Stimulated activated naive CD4-positive, alpha-beta T cell treated with Interleukin-2 at 50 U/mL for 16 hours (primary cell): ENCODE measurements at places on chromosomes 6 and 20.

DNA sequence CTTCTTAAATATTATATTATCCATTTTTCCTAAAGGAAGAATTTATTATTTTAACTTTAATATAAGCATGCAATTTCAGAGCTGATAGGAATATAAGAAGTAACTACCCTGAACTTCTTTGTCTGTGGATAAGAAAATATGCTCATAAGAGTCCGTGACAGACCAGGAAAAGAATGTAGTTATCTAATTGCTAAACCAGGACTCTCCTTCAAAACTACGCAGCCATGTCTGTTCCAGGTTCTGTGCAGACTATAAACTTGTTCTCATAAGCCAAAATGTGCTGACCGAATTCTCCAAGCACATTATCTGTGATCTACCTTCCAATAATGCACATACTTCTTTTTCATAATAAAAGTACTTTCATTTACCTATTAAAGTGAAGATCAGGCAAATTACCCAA, 116.5 kb downstream of the TRDN start:
- no peak for DNase-seq

- no peak for DNase-seq
These were observed 178.0 kb downstream of the BMP7 start for GRCh38 chr20:57088436-57088835.

DNA sequence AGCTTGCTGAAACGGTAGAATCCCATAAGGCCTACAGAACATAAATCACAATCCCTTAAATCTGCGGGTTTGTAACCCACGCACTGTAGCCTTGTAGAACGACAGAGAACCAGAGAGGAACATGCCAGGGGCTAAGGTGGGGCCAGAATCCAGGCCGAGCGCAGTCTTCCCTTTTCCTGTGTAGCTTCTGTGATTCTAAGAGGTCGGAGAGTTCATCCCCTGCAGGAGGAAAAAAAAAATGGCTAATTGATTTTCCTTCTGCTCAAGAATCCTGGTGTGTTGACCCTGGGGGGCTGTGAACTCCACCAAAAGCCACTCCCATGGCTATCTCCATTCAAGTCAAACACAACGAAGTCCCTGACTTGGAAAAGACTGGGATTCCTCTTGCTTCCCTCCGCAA, 96.3 kb downstream of the SPTLC3 start:
- DNase-seq = no peak

DNA sequence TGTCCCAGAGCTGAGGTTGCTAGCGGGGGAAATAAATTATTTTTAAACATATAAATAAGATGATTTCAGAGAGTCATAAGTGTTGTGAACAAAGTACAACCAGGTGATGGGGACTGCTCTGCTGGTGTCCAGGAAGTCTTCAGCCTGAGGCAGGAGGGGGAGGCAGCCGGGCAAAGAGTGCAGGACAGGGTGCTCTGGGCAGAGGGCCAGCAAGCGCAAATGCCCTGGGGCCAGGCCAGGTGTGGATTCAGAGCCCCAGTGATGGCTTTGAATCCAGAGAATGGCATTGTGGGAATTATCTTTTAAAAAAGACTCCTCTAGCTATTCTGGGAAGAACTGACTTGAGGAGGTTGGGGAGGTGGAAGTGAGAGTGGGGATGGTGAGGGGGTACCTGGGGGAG, 1.6 kb downstream of the CLPSL1 start:
- DNase-seq = no peak

- no peak for DNase-seq
These were observed 45.8 kb upstream of the FAM184A start for GRCh38 chr6:119124079-119124824.

DNA sequence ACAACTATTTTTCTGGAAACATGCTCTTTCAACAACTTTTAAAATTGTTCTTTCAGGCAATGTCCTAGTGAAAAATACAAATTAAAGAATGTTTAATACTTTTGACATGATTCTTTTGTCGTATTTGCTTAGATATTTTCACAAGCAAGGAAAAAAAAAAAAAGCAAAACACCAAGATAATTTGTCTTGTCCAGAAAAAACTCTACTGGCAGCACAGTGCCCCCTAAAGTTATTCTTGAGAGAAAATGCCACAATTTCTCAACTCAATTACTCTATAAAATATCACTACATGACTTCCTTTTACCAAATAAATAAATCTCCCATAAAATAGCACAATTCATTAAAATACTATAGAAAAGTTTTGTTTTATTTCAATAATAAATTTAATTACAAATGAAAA, 652.5 kb upstream of the EPHA7 start:
- no peak for DNase-seq

- DNase-seq = no peak
These were observed 13.3 kb downstream of the RALGAPA2 start for GRCh38 chr20:20699144-20699543.

GRCh38 chr20:51346686-51347485, 195.6 kb downstream of the NFATC2 start:
- DNase-seq = no peak

DNA sequence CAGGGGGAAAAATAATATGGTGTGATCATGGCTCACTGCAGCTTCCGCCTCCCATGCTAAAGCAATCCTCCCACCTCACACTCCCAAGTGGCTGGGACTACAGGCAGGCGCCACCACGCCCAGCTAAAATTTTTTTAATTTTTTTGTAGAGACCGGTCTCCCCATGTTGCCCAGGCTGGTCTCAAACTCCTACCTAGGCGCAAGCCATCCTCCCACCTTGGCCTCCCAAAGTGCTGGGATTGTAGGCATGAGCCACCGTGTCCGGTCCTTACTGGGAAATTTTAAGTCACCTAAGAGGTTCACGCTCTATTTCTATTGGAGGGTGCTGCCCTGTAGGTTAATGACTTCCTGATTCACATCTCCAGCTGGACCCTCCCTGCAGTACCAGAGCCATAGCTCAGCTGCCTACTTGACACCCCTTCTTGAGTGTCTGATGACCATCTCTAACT, 626 bp upstream of the CDK5RAP1 start:
- DNase-seq = no peak

DNA sequence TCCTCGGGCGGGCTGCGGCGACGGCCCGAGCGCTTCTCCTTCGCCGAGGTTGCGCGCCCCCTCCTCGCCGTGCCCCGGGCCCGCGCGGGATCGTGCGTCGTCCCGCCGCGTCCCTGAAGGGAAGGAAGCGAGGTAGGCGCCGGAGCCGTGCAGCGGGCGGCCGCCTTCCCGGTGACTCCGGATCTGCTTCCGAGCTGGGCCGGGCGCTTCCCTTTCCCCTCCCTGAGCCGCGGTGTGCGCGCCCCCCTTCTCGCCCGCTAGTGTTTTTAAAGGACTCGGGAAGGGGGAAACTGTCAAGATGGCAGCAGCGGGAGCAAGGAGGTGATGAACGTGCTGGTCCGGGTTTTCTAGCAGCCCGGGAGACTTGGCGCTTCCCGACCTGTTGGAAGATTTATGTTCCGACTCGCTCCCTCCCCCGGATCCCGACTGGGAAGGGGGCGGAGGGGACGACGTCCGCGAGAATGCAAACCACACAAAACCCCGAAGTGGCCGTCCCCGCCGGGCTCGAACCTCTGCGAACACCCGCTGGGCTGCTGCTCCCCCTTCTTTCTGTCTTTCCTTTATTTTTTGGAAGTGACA, 744 bp upstream of the FOXO3 start:
- DNase-seq = no peak
